ENCODE measurements at places on chromosomes 11 and 22. TPM values are rescaled to one million over a fixed set of nuclear protein-coding genes. Genes with fewer than 3 reads are reported as not detected.
A peak's percentile ranks its signal among the peaks of the same experiment; 100 is the strongest.

GRCh38 chr11:2383852-2384804 is 7.0 kb downstream of the CD81 start:
- H3K4me3 ChIP-seq, result no peak overlapping the region
- peaks cover 15% of the 10 kb centered on the region for H3K4me1 ChIP-seq
- DNase-seq, result peak; percentile 63
- no peaks in the 10 kb centered on the region for H3K36me3 ChIP-seq
- H3K27me3 ChIP-seq, result no peaks in the 10 kb centered on the region

GRCh38 chr11:125903711-125904659 is at the start of gene DDX25:
Gene DDX25, plus strand, starts transcription at chr11:125904508. Its CDS starts 10 bp downstream, at chr11:125904518.
- peaks cover 10% of the 10 kb centered on the region for H3K4me1 ChIP-seq
- peak within 1 kb of the TSS; percentile 96 for H3K4me3 ChIP-seq
- DNase-seq, result peak; percentile 78
- H3K27ac ChIP-seq, result peak within 1 kb of the TSS; percentile 93

DNA sequence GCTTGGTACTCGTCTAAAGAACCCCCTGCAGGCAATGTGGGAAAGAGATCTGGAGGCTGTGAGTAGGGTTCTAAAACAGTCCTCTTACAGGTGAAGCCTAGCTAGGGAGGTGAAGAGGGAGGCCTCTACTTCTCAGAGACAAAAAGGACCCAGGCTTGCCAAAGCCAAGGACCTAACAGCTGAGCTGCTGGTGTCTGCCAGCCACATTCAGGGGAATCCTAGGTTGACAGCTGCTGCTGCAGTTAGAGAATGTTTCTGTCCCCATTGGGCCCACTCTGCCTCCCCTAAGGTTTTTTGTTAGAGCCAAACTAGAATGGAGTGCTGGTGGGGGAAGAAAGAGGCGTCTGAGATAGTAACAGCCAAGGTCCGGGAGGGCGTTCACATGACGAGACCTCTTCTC is 26.6 kb upstream of the TLCD5 start:
- H3K36me3 ChIP-seq, result no peaks in the 10 kb centered on the region
- no peak for DNase-seq
- H3K4me1 ChIP-seq, result peaks cover 11% of the 10 kb centered on the region

GRCh38 chr11:65485920-65486219 is 13.0 kb upstream of the MALAT1 start:
- H3K4me3 ChIP-seq, result peak overlapping the region; percentile 45
- peaks cover 2% of the 10 kb centered on the region for H3K27me3 ChIP-seq
- H3K36me3 ChIP-seq, result no peaks in the 10 kb centered on the region
- peak overlapping the region; percentile 96 for H3K27ac ChIP-seq
- no peak for DNase-seq

DNA sequence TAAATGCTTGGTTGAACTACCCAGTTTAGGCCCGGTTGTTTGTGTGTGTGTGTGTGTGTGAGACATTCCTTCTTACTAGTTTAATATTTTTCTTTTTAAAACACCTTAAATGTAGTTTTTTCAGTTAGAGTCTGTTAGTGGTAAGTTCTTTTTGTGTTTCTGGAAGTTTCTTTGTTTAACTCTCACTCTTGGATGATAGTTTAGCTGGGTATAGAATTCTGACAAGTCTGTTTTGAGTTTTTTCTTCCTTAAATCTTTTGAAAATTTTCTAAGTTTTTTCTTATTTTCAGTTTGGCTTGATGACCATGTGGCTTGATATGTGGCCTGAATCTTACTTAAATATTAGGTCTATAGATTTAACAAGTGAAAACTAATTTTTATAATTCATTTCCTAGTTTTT is 60.1 kb downstream of the PDE3B start:
- DNase-seq, result no peak
- no peaks in the 10 kb centered on the region for H3K27me3 ChIP-seq
- H3K36me3 ChIP-seq, result peaks cover 20% of the 10 kb centered on the region
- H3K27ac ChIP-seq, result no peak overlapping the region

GRCh38 chr11:45530776-45531175 is 134.6 kb downstream of the CHST1 start:
- DNase-seq, result no peak
- no peak overlapping the region for H3K27ac ChIP-seq
- H3K27me3 ChIP-seq, result peaks cover 3% of the 10 kb centered on the region
- no peaks in the 10 kb centered on the region for H3K36me3 ChIP-seq

The SLC37A2 gene
- 2.2 TPM for total RNA-seq
